ENCODE measurements at places on chromosomes 7 and 10.

DNA sequence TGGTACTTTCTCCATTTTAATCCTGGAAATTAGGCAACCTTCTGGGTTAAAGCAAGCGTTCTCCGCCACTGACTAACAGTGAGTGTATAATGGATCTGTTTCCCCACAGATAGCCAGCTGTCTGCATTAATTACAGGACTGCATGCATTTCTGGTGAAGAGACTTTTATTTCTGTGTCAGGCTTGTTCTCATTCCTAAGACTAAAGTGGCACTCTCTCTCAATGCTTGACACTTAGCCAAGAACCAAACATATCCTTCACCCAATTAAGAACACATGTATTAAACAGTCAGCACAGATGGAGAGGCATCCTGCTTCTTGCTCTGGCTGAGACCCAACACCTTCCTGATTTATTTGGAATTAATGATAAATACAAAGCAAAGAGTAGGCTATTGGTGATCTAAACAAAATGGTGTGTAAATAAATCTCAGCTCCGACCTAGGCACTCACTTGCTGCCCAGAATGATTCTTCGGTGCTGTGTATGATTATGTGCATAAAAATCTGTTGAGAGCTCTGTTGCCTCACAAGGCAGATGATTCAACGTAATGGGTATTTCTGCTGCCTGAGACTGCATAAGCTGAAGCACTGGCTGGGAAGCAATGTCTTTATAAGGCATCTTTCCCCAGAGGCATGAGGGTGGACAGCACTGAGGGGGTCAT, 16.8 kb downstream of the CALU start:
- DNase-seq = no peak

- no peak for DNase-seq
These were observed 9.7 kb downstream of the TM9SF3 start for GRCh38 chr10:96577069-96577468.

- no peak for DNase-seq
These were observed 216.6 kb downstream of the AGMO start for GRCh38 chr7:15345216-15345615.

DNA sequence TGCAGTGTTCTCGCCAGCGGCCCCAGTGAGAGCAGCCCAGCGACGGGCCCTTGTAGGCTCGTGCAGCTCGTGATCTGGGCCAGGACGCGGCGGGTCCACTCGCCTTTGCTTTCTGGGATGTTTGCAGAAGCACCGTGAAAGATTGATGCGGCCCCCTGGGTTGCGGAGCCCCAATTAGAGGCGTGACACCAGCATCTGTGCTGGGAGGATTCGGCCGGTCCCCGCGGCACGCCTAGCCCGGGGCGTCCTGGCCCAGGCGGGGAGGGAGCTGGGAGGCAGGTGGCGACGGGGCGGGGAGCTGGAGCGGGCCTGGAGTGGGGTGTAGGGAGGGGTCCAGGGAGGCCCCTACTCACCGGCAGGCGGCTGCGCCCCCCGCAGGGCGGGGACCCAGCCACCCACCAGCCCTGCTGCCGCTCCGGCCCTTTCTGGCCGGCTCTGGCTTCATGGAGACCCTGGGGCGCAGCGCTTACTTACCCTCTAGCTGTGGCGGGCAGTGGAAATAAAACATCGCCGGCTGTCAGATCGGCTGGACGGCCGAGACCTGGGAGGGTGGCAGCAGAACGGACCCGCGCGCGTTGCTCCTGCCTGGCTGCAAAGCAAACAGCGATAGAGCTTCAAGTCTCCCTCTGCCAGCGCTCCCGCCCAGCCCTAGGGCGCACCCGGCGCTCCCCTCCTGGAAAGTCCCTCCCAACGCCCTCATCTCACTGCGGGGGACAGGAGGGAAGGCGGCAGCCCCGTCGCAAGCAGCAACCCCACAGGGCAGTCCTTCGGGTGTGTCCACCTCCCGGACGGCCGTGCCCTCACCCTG, 752 bp downstream of the DRGX start:
- no peak for DNase-seq

- DNase-seq = no peak
These were observed 598.5 kb downstream of the SORCS3 start for GRCh38 chr10:105239311-105240219.

All from stimulated activated naive CD8-positive, alpha-beta T cell treated with anti-CD3 and anti-CD28 coated beads, Interleukin-15, Interleukin-2, amounts not matched to agents 100 U/mL and 50 U/mL, for 24 hours (primary cell).